Activated CD4-positive, alpha-beta T cell treated with anti-CD3 and anti-CD28 coated beads for 1 hour (primary cell): ENCODE measurements at places on chromosomes 16 and 17.
A peak's percentile ranks its signal among the peaks of the same experiment; 100 is the strongest.

- DNase-seq: no peak
These were observed 315.1 kb downstream of the GRIN2A start for GRCh38 chr16:9867176-9867575.

DNA sequence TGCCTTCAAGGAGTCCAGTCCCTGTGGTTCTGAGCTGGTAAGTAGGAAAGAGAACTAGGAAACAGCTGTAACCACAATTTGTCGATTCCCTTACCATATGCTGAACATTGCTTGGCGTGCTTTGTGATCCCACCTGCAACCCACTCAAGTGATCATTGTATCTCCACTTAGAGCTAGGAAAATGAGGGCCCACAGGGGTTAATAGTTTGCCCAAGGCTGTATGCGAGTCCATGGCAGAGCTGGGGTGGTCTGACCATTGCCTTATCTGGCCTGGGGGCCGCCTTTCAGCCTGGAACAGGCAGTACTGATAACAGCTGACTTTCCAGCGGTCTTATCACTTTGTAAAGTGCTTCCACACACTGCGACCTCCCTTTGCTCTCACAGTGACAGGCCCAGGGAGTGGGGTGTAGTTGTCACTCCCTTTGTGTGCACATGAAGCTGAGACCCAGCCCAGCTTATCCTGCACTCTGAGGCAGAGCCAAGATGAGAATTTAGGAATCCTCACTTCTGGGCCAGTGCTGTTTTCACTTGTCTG lies 9.8 kb downstream of the MYL4 start:
- DNase-seq: no peak

- DNase-seq: no peak
These were observed 10.1 kb downstream of the DNAH9 start for GRCh38 chr17:11608396-11608795.

DNA sequence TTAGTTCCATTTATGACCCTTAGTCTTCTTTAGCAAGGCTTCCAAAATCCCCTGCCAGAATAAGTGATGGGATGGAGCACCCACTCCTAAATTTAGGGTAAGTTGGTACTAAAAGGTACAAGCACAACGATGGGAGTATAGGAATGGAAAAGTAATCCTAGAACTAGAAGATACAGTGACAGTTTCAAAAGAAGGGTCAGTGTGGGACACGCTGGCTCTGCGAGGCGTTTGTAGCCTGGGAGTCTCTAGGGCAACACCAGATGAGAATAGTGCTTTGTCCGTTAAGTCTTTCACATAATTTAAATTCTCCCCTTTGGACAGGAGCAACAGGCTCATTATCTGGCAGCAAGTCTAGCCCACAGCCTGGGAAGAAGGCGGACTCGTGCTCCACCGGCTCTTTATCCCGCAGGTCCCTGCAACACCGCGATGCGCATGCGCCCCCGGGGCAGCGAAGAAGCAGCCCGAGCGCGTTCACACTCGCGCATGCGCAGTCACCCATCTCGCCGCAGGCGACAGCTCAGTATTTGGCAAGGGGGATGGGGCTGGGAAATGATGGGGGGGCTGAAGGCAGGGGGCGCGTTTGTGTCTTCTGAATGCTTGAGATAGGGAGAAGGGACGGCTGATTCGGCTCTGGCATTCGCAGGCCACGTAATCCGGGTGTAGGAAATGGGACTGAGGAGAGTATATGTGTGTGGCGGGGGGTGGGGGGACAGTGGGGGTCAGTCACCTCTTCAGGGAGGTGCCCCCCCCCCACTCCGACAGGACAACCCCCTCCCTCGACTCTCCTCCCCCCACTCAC lies 564 bp downstream of the SPOP start:
- peak; percentile 96 for DNase-seq

DNA sequence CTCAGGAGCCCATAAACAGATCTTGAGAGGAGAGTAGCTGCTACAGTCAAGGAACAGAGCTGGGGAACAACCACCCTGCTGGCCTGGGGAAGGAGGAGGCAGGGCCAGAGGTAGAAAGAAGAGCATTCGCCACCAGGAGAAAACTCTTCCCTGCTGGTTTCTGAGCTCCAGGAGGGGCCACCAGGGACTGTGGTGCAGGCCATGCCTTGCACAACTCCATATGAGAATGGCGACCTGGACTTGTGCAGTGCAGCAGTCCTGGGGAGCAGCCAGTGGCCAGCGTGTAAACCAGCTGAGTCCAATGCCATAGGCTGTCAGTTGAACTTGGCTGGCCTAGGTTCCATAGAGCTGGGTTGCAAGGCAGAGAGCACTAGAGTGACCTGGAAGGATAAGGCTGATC lies 11.6 kb downstream of the SLC13A2 start:
- no peak for DNase-seq

GRCh38 chr16:86255966-86256365 lies 254.4 kb upstream of the FOXF1 start:
- no peak for DNase-seq

- no peak for DNase-seq
These were observed 862 bp downstream of the ZNF232 start for GRCh38 chr17:5110816-5111215.

DNA sequence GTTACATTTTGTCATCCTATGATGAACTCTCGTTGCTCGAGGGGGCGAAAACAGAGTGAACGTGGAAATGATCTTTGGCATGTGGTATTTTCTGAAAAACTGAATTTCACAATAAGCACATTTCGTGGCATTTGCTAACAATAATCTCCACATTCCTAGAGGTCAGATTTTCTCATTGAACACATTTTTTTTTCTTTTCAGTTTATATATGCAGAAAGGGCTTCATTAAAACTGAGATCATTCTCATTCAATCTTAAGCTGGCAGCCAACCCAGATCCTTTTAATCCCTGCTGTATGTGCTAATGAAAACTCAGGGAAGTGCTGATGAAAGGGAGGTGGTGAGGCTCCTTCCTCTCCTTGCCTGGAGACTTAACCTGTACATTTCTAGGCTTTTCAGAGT lies 52.6 kb downstream of the PRKCA start:
- no peak for DNase-seq

DNA sequence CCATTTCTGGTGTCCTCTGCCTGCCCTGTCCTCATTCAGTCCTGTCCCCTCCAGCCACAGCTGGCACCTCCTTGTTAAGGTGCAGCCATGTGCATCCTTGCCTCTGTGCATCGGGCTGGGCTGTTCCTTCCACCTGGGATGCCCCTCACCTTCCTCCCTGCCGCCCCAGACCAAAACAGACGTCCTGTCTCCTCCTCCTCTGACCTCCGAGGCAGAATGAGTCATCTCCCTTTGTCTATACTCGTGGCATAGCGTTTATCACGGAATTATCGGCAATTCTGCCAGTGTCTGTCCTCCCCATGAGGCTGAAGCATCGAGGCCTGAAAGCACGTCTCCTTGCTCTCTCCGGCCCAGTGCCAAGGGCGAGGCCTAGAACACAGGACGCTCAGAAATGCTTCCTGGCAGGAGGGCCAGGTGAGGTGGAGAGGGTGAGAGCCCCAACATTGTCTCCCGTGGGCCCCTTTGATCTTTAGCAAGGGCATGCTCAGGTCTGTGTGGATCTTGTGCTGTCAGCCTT lies 4.6 kb downstream of the RAI1 start:
- no peak for DNase-seq

DNA sequence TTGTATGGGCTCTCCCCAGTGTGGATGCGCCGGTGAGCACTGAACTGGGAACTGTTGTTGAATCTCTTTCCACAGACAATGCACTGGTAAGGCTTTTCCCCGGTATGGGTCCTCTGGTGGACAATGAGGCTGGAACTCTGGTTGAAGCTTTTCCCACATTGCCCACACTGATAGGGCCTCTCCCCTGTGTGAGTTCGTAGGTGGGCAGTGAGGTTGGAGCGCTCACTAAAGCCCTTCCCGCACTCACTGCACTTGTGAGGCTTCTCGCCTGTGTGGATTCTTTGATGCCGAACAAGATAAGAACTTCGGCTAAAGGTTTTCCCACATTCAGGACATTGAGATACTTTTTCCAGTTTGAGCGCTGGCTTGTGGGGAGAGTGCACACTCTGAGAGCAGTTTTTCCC lies 17.8 kb downstream of the ZSCAN32 start:
- no peak for DNase-seq

- DNase-seq: no peak
These were observed 20.6 kb downstream of the NPTX1 start for GRCh38 chr17:80455784-80456183.

DNA sequence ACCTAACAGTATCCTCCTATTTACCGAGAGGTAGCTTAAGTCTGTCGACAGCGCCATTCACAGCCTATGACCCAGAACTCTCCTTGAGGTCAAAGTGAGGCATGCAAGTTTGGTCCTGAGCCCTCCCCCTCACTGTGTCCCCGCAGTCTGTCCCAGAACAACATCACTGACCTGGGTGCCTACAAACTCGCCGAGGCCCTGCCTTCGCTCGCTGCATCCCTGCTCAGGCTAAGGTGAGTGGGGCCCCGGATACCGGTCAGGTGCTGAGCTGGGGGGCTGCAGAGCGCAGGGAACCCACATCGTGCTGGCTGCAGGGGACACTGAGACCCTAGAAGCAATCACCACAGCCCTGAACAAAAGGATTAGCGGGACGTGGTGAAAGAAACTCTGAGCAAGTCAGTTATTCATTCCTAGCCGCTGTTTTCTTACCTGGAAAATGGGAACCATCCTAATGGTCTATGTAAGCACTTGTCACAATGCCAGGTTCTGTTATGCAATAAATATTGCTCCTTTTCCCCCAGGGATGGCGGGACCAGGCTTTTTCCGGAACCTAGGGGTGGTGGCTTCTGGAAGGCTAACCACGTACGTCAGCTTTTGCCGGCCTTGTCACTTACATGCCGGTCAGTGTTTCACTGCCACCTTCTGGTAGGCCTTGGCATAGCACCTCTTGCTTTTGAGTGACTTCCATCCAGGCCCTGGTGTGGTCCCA lies 23.8 kb downstream of the DEXI start:
- peak; percentile 57 for DNase-seq

- DNase-seq: no peak
These were observed 20.1 kb downstream of the ORC6 start for GRCh38 chr16:46709469-46710005.

GRCh38 chr17:50631908-50632571 lies 2.6 kb upstream of the ABCC3 start:
- DNase-seq: no peak

DNA sequence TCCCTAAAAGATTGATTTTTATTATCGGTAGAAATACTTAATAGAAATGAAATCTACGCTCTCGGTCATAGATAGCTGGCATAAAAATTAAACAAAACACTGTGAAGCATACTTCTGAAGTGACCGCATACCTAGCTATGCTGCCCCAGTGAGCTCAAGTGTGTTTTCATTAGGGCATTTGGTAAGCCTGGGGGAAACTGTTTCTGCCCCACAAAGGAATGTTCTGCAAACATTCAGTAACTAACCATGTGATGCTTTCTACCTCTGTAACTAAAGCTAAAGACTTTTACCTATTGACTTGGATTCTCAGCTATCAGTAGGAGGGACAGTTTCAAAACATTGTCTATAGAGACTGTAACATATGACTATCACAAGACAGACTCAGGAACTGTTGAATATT lies 93.5 kb upstream of the HSBP1 start:
- no peak for DNase-seq

DNA sequence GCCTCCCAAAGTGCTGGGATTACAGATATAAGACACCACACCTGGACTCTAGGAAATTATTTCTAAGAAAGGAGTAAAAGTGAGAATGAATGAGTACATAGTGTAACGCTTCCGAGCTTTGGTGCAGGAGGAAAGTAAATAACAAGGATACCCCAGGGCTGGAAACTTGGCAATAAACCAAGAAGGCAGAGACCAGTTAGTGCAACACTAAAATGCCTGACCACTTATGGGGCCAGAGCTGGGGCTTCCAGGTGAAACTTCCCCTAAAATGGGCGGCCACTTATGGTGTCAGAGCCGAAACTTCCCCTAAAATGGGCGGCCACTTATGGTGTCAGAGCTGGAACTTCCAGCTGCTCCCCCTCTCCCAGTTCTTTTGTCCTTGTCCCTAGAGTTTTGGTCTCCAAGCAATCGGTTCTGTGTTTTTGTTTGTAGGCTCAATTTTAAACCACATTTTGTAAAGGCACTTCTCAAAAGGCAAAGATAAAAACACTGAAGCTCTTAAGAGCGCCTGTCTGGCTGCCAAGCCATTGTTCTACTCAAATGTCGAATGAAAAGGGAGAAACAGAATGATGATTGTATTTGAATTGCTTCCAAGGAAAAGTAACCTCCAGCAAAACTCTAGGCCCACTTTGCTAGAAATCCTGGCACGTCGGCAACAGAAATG lies 63.9 kb downstream of the NXN start:
- DNase-seq: no peak

- no peak for DNase-seq
These were observed 5.1 kb downstream of the KRT222 start for GRCh38 chr17:40659911-40660310.

DNA sequence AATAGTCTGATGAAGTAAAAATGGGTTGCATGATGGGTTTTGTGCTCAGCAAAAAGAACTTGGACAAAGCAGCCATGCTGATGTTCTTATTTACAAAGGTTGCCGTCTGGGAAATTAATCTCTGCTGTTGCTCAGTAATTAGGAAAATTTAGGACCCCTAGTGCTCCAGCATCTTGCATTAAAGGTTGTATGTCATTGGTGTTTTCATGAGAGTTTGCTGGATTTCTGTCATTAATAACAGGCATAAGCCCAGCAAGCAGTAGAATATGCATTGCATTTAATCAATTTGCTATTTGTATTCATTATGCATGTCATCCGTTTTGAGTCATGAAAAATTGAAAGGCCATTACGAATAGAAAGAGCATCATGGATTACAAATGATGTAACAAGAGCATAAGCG lies 45.3 kb upstream of the C16orf78 start:
- no peak for DNase-seq
